ENCODE measurements at places on chromosomes 11 and 22. TPM values are rescaled to one million over a fixed set of nuclear protein-coding genes. Genes with fewer than 3 reads are reported as not detected.

DNA sequence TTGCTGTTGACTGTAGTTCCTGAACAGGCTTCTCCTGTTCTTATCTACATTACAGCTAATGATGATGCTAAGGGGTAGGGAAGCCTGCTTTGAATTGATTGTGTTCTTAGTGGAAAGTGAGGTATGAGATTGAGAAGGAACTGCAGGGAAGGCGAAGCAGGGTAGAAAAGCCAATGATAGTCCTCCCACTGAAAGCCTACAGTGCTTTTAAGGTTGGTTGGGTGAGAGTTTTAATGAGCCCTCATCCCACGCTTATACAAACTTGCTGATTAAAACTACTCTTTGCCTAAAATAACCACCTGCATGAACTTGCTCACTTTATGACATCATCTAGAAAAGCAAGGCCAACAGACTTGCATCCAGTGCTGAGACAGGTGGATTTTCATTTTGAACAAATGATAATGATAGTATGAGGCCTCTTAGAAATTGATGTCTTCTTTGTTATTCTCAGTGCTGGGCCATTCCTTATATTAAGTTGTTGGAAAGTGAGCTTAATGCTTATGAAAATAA is 632.4 kb upstream of the ANO5 start:
- H3K4me3 ChIP-seq = no peak overlapping the region
- H3K27ac ChIP-seq = no peak overlapping the region
- H3K27me3 ChIP-seq = no peaks in the 10 kb centered on the region
- DNase-seq = no peak

GRCh38 chr11:119673759-119674336 is 55.2 kb downstream of the NECTIN1 start:
- peaks cover 14% of the 10 kb centered on the region for H3K36me3 ChIP-seq
- no peak for DNase-seq
- no peak overlapping the region for H3K27ac ChIP-seq

DNA sequence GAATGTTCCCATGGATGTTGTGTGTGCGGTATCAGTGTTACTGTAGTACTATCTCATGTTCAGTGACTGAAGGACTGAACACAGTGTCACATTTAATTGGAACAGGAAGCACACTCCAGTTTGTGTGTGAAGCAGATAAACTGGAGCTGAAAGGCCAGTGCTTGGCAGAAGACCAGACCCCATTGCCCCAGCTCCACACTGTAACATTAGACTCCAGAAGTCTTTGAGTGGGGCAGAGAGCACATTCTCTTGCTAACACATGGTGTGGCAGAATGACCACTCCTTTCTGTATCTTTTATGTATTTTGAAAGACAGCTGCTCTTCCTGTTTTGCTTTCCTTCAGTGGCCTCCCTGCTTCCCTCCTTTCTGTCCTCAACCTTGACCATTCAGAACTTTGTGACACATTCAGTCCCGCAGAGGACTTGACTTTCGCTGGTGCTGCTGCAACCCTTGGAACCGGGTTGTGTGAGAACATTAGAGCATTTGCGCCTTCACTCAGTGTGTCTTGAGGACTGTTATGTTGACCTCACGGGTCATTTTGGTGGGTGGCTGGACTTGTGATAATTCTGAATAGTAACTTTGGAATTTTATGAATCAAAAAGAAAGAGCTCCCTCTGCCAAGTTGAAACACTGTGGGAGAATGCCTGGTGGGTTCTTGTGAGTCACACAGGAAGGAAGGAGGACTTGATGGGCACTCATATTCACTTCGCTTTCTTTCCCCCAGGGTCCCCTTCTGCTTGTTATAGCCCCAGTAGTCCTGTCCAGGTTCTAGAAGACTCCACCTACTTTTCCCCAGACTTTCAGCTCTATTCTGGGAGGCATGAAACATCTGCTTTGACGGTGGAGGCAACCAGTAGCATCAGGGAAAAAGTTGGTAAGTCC is 26.4 kb downstream of the AMOTL1 start:
- no peak overlapping the region for H3K4me3 ChIP-seq
- H3K27ac ChIP-seq = peak overlapping the region; percentile 36
- DNase-seq = peak; percentile 74

GRCh38 chr11:118980191-118980881 is 8.8 kb downstream of the FOXR1 start:
- no peak overlapping the region for H3K4me3 ChIP-seq
- peak; percentile 73 for DNase-seq
- H3K4me1 ChIP-seq = no peaks in the 10 kb centered on the region

GRCh38 chr11:95625164-95625900 is 164.2 kb downstream of the FAM76B start:
- no peaks in the 10 kb centered on the region for H3K36me3 ChIP-seq
- DNase-seq = no peak
- no peaks in the 10 kb centered on the region for H3K4me1 ChIP-seq

Gene ELF5
- not detected for total RNA-seq

Gene PATE2
- total RNA-seq = not detected

Gene MS4A3
- not detected for total RNA-seq
